Stimulated activated CD4-positive, alpha-beta T cell treated with anti-CD3 and anti-CD28 coated beads, Interleukin-1b, Interleukin-23, amount 100 ng/mL, for 1 hour (primary cell): ENCODE measurements at places on chromosomes 16 and 17.

- no peak for DNase-seq
Measured at GRCh38 chr16:35564889-35565288, 2105.5 kb downstream of the TP53TG3F start.

- no peak for DNase-seq
Measured at GRCh38 chr17:61489719-61490490, 37.7 kb downstream of the TBX4 start.

DNA sequence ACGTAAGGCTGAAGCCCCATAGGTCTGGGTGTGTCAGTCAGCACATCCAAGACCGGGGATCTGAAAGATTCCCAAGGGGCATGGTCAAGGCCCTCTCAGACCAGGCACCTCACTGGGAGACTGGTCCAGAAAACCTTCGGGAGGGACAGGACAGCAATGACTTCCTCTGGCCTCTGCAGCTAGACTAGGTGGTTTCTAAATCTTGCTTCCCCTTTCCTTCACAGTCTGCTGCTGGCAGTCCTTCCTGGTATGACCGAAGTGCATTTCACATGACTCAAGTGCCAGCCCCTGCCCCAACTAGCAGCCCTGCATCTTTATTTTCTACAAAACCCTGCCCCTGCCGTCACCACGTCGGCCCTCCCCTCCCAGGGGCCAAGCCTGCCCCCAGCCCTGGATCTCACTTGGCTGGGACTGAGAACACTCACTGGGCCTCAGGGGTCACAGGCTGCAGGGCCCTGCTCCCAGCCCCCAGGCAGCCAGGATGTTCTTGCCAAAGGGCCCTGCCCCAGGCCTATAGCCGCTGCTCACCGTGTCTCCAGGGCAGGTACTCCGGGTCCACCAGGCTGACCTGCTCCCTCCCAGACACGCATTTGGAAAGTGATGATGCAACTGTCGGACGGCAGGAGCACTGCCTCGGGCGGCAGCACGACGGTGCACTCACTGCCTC lies 18.3 kb downstream of the POLR3K start:
- no peak for DNase-seq

GRCh38 chr17:51908841-51909537 lies 249.5 kb downstream of the CA10 start:
- no peak for DNase-seq

DNA sequence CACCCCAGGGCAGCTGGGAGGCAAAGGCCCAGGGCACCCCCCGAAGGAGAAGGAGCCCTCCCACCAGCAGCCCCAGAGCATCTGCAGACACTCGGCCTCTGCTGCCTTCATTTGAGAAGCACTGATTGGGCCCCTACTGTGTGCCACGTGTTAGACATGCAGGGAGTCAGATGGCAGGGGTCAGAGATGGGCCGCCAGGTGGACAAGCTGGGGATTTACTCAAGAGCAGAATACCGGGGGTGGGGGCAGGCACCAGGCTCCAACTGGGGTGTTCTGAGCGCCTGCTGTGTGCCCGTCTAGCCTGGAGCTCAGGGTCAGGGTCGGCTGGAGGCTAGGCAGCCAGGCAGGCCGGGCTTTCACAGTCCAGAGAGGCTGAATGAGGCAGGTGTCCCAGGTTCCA lies 18.7 kb downstream of the TPSG1 start:
- no peak for DNase-seq

DNA sequence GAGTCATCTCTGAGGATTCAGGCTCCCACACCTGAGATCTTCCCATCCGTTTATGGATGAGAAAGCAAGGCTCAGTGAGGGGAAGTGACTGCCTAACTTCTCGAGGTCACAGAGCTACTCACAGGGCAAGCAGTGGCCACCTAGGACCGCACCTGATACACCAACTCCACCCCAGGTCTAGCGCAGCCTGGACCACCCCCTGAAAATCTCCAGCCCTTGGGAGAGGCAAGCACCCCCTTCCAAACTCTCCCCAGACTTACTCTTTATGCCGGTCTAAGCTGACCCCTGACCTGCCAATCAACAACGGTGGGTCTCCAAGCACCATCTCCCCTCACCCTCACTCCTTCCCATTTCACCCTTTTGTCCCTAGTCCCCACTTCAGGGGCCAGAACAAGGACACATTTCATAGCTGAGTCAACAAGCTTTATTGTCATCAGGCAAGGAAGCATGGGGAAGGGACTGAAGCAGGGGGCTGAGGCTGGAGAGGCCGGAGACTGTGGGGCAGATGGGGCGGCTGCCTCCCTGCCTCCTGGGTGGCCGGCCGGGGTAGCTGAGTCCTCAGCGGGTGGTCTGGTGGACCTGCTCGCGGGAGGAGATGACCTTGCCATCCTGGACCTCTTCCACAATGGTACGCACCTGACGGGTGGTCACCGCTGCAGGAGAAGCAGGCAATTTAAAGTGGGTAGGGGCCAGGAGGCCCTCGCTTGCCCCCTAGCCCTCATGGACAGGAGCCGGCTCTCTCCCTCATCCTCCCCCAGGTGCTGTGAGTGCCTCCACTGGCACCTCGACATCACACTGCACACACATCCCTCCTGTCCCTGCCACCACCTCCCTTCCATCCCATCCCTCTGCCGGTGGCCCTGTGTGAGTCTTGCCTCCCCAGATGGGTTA lies 5.1 kb downstream of the KRT17 start:
- no peak for DNase-seq

- no peak for DNase-seq
Measured at GRCh38 chr16:1297018-1297696, 12.3 kb upstream of the UBE2I start.

DNA sequence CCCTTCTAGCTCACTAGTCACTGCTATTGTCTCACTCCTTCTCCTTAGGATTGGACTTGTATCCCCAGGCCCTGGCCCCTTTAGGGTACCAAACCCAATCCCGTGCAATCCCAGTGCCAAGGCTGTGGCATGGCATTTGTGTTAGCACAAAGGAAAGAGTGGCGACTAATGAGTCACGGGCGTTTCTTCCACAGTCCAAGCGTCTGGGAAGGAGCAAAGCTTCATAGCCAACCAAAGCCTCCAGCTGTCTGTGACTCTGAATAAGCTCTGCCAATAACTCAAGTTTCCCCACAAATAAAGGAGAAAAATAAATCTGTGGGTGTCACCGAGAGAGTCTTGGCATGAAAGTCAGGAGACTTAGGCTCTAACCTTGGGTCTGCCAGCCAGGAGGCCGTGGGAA lies 54.6 kb upstream of the COX10 start:
- no peak for DNase-seq

DNA sequence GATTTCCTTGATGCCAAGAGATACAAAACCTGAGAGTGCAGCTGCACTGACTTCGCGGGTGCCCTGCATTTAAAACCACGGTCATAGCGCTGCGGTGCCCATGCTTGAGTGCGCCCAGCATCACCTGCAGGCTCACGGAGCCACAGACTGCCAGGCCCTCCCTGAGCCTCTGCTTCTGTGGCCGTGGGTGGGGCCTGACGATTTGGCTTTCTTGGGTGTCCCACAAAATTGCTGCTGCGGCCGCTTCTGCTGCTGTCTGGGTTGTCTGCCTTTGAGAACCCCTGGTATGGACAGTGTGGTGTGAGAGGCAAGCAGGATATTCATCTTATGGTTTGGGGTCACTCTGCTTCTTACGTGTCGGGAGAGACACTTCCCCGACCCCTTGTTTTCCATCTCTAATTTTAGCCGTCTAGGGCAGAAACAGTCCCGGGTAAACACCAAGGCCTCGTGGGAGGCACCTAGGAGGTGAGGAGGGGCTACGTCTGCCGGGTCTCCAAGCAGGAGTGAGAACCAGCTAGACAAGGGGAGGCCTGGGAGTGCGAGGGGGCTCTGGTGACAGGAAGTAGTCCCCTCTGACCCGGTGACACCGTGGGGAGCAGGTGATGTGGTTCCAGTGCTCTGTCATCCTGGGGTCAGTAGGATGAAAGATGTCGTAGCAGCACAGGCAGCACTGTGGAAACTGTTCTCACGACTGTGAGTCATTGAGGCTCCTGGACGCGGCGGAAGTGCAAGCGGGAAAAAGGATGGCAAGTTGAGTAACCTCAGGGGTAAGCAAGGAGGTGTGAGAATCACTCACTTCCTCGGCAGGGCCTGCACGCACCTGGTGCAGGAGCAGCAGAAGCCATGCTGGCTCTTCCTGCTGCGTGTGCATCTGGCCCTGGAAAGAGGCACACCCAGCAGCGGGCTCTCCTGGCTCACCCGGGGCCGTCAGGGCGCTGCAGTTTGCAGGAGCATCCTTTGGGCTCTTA lies 176.3 kb downstream of the RPTOR start:
- peak; percentile 41 for DNase-seq

- DNase-seq, result no peak
Measured at GRCh38 chr17:38429476-38430100, 1.3 kb downstream of the ARHGAP23 start.

GRCh38 chr17:34493917-34494316 lies 85.5 kb upstream of the TMEM132E start:
- no peak for DNase-seq

- DNase-seq, result no peak
Measured at GRCh38 chr16:76985392-76986045, 205.5 kb upstream of the MON1B start.

DNA sequence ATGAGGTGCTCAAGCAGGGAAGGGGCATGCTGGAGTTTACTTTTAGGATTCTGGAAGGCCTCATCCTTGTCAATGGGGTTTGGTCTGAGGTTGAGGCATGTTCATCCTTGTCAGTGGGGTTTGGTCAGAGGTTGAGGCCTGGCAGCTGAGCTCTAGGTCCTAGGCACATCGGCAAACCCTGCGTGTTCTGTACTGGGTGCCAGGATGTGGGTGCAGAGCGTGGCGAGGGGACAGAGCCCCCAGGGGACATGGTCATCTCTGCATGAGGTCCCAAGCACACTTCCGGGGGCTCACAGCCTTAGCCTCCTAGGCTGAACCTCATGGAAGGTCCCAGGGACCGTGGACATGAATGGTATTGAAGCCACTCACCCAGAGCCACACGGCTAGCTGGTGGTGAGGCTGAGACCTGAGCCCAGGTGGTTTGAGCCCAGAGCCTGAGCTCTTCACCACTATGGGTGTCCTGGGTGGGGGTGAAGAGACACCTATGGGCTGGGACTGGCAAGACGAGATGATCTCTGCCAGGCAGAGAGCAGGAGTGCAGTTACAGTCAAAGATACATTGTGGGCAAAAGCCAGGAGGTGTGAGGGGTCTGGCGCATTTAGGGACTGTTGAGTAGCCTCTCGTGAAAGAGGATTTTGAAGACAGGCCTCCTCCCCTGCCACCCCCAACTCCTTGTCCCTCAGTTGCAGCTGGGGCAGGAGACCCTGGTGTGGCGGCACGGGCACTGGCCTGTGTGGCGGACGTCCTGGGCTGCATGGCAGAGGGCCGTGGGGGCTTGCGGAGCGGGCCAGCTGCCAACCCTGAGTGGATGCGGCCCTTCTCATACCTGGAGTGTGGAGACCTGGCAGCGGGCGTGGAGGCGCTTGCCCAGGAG lies 19.3 kb downstream of the FCSK start:
- DNase-seq, result no peak

- DNase-seq, result no peak
Measured at GRCh38 chr16:10951026-10951425, 6.7 kb downstream of the CLEC16A start.

DNA sequence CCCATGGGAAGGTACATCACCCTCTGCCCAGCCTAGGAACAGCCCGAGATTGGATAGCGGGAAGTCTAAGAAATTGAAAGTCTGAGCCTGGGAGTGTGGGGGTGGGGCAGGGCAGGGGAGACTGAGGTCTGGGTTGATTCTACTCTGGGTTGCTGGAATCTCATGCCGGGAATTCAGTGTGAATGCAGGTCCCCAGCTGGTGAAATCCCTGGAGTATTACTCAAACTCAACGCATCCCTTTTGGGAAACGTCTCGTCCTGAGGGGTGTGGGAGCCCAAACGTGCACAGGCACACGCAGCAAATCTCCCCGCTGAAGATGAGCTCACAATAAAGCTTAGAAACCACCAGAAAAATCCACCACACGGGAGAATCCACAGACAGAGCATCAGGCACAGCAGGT lies 55.4 kb downstream of the SOCS1 start:
- no peak for DNase-seq

DNA sequence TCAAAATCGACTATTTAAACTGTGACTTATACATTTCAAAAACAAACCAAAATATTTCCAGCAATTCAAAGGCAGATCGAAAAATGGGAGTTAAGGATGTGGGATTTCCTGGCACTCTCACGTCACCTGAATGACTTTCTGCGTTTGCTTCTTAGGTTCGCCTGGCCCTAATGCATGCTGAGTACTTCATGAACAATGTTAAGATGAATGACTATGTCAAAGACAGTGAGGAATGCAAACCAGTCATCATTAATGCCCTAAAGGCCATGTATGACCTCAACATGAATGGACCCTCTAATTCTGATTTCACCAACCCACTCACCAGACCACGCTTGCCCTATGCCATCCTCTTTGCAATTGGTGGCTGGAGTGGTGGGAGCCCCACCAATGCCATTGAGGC lies 7.3 kb downstream of the KLHL10 start:
- no peak for DNase-seq

DNA sequence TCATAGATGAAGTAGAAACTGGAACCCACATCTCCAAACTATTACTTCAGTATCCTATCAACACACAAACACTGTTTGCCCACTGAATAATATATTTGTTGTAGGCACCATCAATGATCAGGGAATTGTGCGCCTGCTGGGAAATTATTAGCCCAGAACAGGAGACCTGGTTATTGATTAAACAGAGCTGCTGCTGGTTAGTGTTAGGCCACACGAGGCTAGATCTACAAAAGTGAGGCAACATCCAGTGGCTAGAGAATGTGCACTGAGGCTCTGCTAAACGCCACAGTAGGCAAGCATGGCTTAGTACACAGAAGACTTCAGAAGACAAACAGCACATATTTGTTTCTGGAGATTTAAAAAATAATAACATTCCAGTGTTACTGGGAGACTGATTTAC lies 11.0 kb downstream of the ABHD15 start:
- no peak for DNase-seq

DNA sequence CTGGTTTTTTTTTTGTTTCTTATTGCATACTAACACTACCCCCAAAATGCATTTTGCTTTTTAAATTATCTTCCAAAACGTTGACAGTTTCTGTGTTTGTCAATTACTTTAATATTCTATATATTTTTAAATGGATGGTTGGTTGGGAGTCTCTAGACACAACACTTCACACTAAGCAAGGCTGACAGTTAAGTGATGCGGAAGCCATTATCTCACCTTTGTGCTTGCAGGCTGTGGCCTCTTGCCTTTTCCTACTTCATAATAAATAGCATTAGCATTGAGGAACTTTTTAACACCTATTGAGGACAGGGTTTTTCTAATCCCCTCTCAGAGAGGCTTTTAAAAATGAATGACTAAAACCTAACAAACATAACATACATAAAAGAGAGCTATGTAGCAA lies 280.8 kb upstream of the TBX2 start:
- DNase-seq, result no peak

- no peak for DNase-seq
Measured at GRCh38 chr16:50263060-50263909, 3.1 kb upstream of the ADCY7 start.

DNA sequence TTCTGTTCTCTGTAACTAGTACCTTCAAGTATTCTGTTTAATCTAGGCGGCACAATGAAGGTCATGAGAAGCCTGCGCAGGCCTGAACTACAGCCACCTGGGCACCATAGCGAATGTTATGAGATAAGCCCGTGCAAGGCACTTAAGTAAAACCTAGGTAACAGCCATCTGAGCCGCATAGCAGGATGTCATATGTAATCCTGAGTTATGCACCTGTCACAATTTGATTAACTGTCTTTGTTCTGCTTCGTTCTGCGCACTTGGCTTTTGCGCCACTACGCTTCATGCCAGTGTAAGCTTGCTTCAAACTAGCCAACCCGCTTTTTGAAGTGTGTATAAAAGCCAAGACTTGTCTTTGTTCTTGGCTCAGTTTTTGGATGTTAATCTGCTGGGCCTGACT lies 449.8 kb downstream of the KCNJ18 start:
- no peak for DNase-seq
